Uterus (tissue), 4 donors: ENCODE measurements at places on chromosomes 12 and 14.

GRCh38 chr12:98901189-98901588 lies 256.1 kb downstream of the APAF1 start:
- no peak for DNase-seq
- H3K4me1 ChIP-seq: no peaks in the 10 kb centered on the region
- no peak overlapping the region for H3K27ac ChIP-seq
- H3K4me3 ChIP-seq: no peak overlapping the region

DNA sequence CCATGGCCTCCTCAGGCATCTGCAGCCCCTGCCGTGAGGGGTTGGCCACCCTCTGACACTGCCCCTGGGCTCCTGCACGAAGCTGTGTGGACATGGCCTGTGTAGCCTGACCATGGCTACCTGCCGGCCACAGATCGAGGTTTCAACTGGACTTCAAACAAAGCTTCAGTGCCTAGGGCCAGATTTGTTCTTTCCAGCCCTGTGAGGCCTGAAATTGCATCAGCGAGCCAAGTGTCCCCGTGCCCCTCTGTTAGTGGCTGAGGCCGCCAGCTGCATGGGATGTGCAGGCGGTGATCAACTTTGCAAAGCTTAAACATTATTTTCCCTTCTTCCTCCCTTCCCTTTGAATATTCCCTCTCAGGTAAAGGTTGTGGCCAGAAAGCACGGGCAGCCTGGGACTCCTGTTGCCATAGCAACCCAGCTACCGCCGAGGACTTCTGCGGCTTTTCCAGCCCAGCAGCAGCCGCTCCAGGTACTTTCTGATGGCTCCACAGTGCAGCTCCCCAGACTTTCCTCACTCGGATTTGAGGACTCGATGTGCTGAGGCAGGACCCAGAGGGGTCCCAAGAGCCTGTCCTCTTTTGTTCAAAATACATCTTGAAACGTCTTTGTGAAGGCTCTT lies 35.8 kb downstream of the DDX51 start:
- no peaks in the 10 kb centered on the region for H3K36me3 ChIP-seq
- H3K27me3 ChIP-seq: no peaks in the 10 kb centered on the region
- H3K4me3 ChIP-seq: no peak overlapping the region
- no peak for DNase-seq

- DNase-seq: no peak
- H3K4me1 ChIP-seq: no peaks in the 10 kb centered on the region
- H3K27me3 ChIP-seq: no peaks in the 10 kb centered on the region
- H3K36me3 ChIP-seq: no peaks in the 10 kb centered on the region
- H3K27ac ChIP-seq: no peak overlapping the region
Measured at GRCh38 chr12:99960311-99960710, 24.4 kb downstream of the ANKS1B start.

- peaks cover 4% of the 10 kb centered on the region for H3K4me1 ChIP-seq
- H3K36me3 ChIP-seq: no peaks in the 10 kb centered on the region
- peak; percentile 56 for DNase-seq
- H3K4me3 ChIP-seq: peak overlapping the region; percentile 88
- no peaks in the 10 kb centered on the region for H3K27me3 ChIP-seq
Measured at GRCh38 chr12:2891240-2892053, 756 bp downstream of the TULP3 start.

GRCh38 chr12:57085999-57086492 lies 2.9 kb upstream of the NAB2 start:
- H3K4me1 ChIP-seq: peaks cover under 1% of the 10 kb centered on the region
- peak overlapping the region; percentile 96 for H3K27ac ChIP-seq
- peak overlapping the region; percentile 89 for H3K4me3 ChIP-seq
- peak; percentile 90 for DNase-seq
- H3K27me3 ChIP-seq: no peaks in the 10 kb centered on the region

DNA sequence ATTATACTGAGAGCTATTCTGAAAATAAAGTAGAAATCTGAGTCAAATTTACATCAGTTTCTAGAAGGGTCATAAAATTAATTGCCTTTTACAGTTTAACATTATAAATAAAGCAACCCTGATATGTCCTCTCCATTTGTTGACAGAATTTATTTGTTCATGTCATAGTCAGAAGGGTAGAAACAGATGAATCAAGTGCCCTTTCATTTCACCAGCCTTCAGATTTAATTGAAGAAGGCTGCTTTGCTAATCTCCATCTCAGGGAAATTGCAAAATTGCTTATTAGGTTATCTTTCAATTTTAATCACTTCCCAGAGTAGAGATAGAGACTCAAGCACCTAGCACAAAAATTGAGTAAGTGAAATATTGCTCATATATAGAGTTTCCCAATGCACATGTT lies 76.8 kb downstream of the ATXN7L3B start:
- H3K4me3 ChIP-seq: no peak overlapping the region
- no peaks in the 10 kb centered on the region for H3K4me1 ChIP-seq
- DNase-seq: no peak
- H3K36me3 ChIP-seq: no peaks in the 10 kb centered on the region
- H3K27ac ChIP-seq: no peak overlapping the region
- peaks cover 4% of the 10 kb centered on the region for H3K27me3 ChIP-seq

GRCh38 chr12:29709054-29709453 lies 74.7 kb downstream of the TMTC1 start:
- no peaks in the 10 kb centered on the region for H3K4me1 ChIP-seq
- no peak for DNase-seq
- no peaks in the 10 kb centered on the region for H3K36me3 ChIP-seq
- H3K27ac ChIP-seq: no peak overlapping the region
- H3K4me3 ChIP-seq: no peak overlapping the region
- H3K27me3 ChIP-seq: no peaks in the 10 kb centered on the region

DNA sequence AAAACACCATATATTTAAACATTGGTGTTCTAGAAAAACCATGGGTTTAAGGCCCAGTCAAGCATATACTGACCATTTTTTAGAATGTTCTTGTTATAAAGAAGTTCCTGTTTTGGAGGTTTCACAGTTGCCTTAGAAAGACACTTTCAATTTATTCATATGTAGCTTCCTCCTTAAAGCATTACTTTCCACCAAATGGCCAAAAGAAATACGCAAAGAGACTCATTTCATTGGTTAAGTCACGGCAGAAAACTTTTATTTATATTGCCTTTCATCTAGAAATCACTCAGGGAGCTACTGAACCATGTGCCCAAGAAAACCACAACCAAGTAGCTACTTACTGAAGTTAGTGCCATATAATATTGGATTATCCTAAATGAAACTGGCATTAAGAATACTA lies 40.0 kb downstream of the MYBPC1 start:
- no peak overlapping the region for H3K4me3 ChIP-seq
- no peaks in the 10 kb centered on the region for H3K36me3 ChIP-seq
- H3K27ac ChIP-seq: no peak overlapping the region
- H3K4me1 ChIP-seq: no peaks in the 10 kb centered on the region
- no peaks in the 10 kb centered on the region for H3K27me3 ChIP-seq

- no peak overlapping the region for H3K27ac ChIP-seq
- H3K36me3 ChIP-seq: no peaks in the 10 kb centered on the region
- no peaks in the 10 kb centered on the region for H3K4me1 ChIP-seq
- no peak for DNase-seq
Measured at GRCh38 chr12:95017482-95017881, 14.0 kb upstream of the NDUFA12 start.

DNA sequence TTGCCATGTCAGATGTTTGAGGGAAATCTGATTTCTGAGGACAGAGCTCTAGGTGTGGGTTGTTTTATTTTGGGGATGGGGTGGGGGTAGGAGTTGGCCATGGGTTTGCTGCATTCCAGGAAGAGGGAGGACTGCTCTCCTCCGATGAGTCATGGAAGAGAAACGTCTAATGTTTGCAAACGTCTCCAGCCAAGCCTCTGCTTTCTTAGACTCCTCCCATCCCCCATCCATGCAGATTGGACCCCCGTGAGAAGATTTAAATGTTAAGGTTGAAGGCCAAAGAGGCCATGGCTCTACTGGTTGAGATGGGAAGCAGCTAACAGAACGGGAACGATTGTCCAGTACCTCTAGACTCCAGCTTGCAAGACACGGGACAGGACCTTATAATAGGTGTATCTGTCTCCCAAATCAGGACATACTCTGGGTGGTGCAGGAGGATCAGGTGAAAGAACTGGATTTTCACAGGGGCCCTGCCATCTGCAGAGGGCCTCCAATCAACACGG lies 11.4 kb upstream of the ATP2A2 start:
- H3K36me3 ChIP-seq: no peaks in the 10 kb centered on the region
- H3K27ac ChIP-seq: peak overlapping the region; percentile 70
- H3K27me3 ChIP-seq: no peaks in the 10 kb centered on the region

DNA sequence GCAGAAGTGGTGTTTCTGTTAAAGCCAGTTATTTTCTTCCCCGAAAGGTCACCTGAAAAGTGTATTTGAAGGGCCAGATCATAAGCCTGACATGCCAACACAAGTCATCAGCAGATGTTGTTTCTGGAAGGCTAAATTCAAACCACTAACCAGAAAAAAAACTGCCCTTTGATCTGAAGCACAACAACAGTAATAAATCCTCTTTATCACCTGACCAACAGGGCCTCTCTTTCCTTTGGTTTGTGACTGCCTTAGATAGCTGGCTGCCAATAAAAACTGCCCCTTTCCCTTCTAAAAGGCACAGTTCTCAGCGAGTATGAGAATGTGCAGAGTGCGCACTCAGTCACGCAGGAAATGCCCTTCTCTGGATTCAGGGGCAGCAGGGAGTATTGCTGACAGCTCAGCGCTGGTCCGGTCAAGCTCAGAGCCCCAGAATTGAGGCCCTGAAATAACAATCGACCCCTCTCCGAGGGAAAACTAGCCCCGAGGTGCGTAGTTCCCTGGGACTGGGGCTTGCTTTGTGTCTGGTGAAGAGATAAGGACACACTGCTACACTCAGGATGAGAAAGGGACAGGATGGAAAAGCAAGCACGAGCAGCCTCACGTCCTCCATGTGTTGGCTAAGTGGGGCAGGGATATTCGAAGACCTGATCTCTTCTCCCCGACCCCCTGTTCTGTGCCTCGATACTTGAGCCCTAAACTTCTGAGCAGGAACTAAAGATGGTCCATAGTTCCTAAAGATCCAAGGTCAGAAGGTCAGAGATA lies 184.2 kb upstream of the GZMB start:
- H3K27me3 ChIP-seq: no peaks in the 10 kb centered on the region
- H3K36me3 ChIP-seq: no peaks in the 10 kb centered on the region
- H3K4me3 ChIP-seq: no peak overlapping the region
- no peak for DNase-seq
- H3K27ac ChIP-seq: peak overlapping the region; percentile 60
- H3K4me1 ChIP-seq: peaks cover 3% of the 10 kb centered on the region

- no peak overlapping the region for H3K4me3 ChIP-seq
- no peaks in the 10 kb centered on the region for H3K36me3 ChIP-seq
- H3K27me3 ChIP-seq: no peaks in the 10 kb centered on the region
- H3K27ac ChIP-seq: no peak overlapping the region
- no peak for DNase-seq
- no peaks in the 10 kb centered on the region for H3K4me1 ChIP-seq
Measured at GRCh38 chr12:29164477-29165393, 15.7 kb downstream of the FAR2 start.

DNA sequence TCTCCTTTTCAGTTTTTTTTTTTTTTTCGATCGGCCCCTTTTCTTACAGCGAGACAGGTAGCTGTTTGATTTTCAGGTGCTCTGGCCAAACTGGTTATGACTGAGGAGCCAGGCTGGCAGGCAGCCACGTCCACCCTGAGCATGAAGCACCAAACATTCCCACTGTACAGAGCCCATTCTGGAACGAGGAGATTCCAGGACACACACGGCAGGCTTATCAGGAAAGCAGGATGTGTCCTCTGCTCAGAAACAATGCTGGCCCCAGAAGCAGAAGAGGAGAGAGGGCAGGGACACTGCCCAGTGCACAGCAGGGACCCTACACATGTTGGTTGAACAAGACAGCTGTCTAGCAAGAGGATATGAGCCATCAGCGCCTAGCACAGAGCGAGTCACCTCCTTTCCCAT lies 3.7 kb upstream of the KRT2 start:
- no peak for DNase-seq
- no peak overlapping the region for H3K27ac ChIP-seq
- H3K27me3 ChIP-seq: no peaks in the 10 kb centered on the region
- no peaks in the 10 kb centered on the region for H3K4me1 ChIP-seq

- H3K27ac ChIP-seq: no peak overlapping the region
- no peaks in the 10 kb centered on the region for H3K4me1 ChIP-seq
Measured at GRCh38 chr14:59262717-59263454, 74.4 kb downstream of the DAAM1 start.
